Karpas-422 (cell line): ENCODE measurements at places on chromosomes 11 and 22. TPM values are rescaled to one million over a fixed set of nuclear protein-coding genes. Genes with fewer than 3 reads are reported as not detected.

DNA sequence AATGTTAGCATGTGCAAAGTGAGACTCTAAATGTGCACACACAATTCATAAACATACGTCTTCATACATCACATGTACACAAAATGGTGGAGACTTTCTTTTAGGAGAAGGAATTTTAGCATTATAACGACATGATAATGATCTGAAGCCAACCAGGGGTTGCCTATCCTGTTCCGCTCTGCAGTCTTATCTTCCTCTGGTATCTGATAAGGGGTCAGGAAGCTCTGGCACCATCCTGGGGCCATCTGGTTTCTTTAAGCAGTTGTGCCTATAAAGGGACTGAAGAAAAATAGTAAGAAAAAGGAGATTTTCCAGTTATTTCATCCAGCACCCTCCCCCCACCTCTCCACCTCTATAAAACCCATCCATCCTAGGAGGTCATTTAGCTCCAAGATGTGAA is 5.8 kb upstream of the NUP50 start:
- no peak for DNase-seq
- H3K27me3 ChIP-seq = no peaks in the 10 kb centered on the region

- H3K27me3 ChIP-seq = no peaks in the 10 kb centered on the region
- no peak overlapping the region for H3K4me3 ChIP-seq
- DNase-seq = no peak
- H3K4me1 ChIP-seq = peaks cover 9% of the 10 kb centered on the region
Observed at GRCh38 chr11:7490054-7490453, 4.7 kb downstream of the OLFML1 start.

DNA sequence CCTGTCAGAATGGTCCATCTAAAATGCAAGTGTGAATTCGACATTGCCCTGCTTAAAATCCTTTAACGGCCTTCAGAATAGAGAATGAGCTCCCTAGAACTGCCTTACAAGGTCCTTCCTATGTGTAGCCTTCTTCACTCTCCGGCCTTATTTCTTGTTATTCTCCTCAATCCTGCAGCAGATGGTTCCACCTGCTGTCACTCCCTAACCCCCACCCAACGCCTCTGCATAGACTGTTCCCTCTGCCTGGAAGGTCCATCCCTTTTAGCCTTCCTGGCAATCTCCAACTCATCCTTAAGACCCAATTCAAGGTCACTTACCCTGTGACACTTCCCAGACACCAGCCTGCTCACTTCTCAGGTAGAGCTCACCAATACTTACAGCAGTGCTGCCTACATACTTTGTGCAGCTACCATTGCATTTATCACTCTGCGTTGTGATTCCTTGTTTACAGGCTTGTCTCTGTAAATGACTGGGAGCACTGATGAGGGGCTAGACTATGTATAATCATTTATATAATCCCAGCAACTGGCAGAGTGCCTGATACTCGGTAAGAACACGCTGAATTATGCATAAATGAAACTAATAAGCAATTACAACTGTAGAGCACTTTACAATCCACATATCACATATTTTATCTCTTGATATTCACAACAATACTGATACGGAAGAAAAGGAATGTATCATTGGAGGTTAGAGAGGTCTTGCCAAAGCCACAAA is 58.9 kb downstream of the CLPB start:
- H3K36me3 ChIP-seq = no peaks in the 10 kb centered on the region
- no peak overlapping the region for H3K27ac ChIP-seq
- no peak for DNase-seq

- H3K4me1 ChIP-seq = no peaks in the 10 kb centered on the region; the same call in 1 of the 2 replicates
- no peaks in the 10 kb centered on the region for H3K36me3 ChIP-seq
- no peak overlapping the region for H3K27ac ChIP-seq
- no peak for DNase-seq
- H3K27me3 ChIP-seq = no peaks in the 10 kb centered on the region
Observed at GRCh38 chr11:77131560-77131959, 3.5 kb downstream of the MYO7A start.

- H3K4me1 ChIP-seq = peaks cover 5% of the 10 kb centered on the region; the same call in 1 of the 2 replicates
- no peak overlapping the region for H3K27ac ChIP-seq
- no peak for DNase-seq
- no peaks in the 10 kb centered on the region for H3K27me3 ChIP-seq
Observed at GRCh38 chr22:49446759-49447710, 380.6 kb downstream of the BRD1 start.

- no peaks in the 10 kb centered on the region for H3K27me3 ChIP-seq
- peaks cover 9% of the 10 kb centered on the region; the same call in 1 of the 2 replicates for H3K36me3 ChIP-seq
Observed at GRCh38 chr11:11895672-11896071, 53.9 kb downstream of the USP47 start.

DNA sequence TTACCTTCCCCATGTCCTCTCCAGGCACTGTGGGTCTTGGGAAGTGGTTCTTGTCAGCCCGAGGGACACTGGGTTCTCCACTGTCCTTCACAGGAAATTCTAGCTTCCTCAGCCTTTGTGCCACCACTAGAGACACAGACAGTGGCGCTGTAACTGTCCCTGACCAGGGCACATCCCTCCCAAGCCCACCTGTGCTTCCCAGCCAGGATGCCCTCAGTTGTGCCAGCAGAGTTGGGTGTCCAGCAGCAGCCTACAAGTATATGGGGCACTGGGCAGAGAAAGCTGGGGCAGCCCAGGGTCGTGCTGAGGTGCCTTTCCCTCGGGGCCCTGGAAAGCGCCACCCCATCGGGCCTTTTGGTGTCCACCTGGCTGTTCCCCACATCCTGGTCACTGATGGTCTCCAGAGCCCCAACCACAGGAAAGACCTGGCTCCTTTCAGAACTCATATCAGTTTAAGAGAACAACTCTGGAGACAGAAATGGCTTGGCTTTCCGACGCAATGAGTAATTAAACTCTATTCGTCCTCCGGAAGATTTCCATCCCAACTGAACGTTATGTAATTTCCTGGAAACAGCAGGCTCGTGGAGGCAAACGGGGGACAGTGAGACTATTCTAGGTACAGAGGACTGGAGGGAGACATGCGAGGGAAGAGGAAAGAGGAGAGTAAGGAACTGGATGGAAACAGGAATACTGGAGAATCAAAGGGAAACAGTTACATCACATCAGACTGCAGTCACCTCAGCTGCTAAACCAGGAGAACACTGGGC is 28.6 kb downstream of the PPP2R1B start:
- no peak overlapping the region for H3K27ac ChIP-seq
- H3K4me1 ChIP-seq = no peaks in the 10 kb centered on the region
- DNase-seq = no peak
- H3K36me3 ChIP-seq = peaks cover 47% of the 10 kb centered on the region
- no peaks in the 10 kb centered on the region for H3K27me3 ChIP-seq

- H3K4me1 ChIP-seq = no peaks in the 10 kb centered on the region
- H3K27ac ChIP-seq = no peak overlapping the region
- no peak overlapping the region for H3K4me3 ChIP-seq
- H3K36me3 ChIP-seq = 0 out of 2 replicates have a peak, but pooled peaks cover 2% of the 10 kb centered on the region
- DNase-seq = no peak
Observed at GRCh38 chr22:29339381-29340235, 24.1 kb upstream of the RASL10A start.

DNA sequence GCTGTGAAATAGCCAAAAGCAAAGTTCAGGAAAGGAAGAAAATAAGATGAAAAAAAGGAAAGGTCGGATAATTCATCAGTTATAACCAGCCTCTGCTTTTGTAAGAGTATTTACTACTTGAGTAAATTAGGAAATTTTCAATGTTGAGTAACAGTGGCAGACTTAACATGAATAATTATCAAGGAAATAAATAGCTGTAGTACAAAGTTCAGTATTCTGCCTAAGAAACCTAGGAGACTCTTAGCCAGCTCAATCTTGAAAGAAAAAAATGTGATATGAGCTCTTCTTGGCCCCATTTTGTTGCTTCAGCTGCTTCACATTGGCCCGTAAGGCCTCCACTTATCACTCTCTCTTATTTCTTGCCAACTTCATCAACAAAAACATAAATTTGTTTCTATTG is 17.0 kb upstream of the DNAJB7 start:
- no peak overlapping the region for H3K4me3 ChIP-seq
- DNase-seq = no peak
- peaks cover 4% of the 10 kb centered on the region; the same call in 1 of the 2 replicates for H3K36me3 ChIP-seq
- no peaks in the 10 kb centered on the region for H3K4me1 ChIP-seq
- H3K27me3 ChIP-seq = no peaks in the 10 kb centered on the region

DNA sequence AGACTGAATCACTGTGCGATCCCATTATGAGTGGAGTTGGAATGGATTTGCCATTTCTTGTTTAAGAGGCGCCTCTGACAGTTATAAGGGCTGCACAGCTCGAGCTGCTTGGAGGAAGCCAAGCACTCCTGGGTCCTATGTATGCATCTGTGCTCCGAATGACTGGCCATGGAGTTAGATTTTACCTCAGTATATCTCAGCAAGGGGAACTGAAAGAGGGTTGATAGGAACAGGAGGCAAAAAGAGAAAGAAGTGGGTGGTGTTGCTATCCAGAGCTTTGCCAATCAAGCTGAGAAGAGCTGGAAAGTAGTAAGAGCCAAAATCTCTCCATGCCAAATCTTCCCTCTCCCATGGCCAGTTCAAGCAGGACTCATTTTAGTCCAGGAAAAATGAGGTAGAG is 632.0 kb upstream of the KIRREL3 start:
- DNase-seq = peak; percentile 40
- H3K4me3 ChIP-seq = no peak overlapping the region
- H3K27me3 ChIP-seq = no peaks in the 10 kb centered on the region
- no peaks in the 10 kb centered on the region for H3K36me3 ChIP-seq
- H3K27ac ChIP-seq = no peak overlapping the region

DNA sequence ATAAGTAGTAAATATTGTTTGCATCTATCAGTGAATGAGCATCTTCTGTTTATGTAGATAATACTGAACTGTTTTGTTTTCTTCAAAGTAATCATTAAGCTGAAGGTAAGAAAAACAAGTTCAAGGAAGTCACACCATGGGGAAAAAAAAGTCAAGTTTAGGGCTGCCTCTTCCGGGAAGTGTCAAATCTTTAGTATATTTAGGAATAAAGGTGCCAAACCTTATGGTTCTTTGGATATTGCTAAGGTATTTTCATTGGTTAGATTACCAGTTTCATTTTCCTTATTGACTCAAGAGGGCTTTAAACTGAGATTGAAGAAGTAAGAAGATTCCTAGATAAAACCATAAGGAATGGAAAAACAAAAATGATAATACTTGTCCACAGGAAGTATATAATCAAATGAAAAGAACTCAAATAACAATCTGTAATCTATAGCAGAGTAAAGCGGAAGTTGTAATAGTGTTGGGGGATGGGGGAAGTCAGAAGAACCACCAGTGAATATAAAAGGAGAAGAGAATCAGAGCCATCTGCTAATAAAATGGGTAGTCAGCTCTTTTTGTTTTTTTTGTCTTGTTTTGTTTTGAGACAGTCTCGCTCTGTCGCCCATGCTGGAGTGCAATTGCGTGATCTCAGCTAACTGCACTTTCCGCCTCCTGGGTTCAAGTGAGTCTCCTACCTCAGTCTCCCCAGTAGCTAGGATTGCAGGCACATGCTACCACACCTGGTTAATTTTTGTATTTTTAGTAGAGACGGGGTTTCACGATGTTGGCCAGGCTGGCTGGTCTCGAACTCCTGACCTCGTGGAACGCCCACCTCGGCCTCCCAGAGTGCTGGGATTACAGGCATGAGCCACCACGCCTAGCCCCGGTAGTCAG is 2.3 kb downstream of the ATM start:
- H3K4me1 ChIP-seq = peaks cover 43% of the 10 kb centered on the region
- H3K27ac ChIP-seq = peak overlapping the region; percentile 87
- H3K27me3 ChIP-seq = no peaks in the 10 kb centered on the region
- H3K4me3 ChIP-seq = peak overlapping the region; percentile 74
- peaks cover 48% of the 10 kb centered on the region for H3K36me3 ChIP-seq

DNA sequence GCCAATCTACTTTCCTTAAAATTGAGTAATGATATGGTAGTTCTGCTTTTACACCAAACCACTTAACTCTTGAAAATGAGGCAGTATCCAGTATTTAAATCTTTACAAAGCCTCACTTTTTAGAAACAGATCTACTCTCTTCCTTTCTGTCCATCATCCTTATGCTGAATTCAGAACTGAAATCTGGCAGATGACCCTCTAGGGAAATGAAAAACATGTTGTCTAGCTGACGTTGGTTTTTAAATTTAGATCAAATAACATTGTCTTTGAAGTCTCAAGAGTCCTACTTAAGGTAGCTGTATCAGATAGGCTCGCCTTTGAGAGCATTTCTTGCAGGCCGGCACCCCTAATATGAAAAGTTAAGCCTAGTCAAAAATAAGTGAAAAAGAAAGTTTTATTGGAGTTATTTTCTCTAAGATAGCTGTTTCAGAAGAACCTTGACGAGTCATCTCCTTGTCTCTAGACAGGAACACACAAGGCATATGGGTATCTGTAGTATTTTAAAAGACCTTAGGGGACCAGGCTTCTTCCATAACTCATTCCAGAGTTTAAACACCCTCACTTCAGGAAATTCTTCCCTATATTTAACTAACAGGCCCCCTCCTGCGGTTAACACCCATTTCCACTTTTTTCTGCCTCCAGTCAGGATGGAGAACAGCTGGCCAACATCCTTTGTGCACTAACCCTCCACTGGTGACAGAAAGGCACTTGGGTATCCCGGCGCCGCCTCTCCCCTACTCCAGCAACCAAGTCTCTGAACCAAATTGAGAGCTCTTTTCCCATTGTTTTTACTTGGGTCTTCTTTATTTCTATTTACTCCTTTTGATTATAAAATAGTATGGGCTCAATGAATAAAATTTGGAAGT is 81.2 kb downstream of the WNT11 start:
- no peak overlapping the region for H3K4me3 ChIP-seq
- no peaks in the 10 kb centered on the region for H3K27me3 ChIP-seq
- peaks cover 47% of the 10 kb centered on the region for H3K4me1 ChIP-seq
- peak overlapping the region; percentile 81 for H3K27ac ChIP-seq
- peak; percentile 80 for DNase-seq

- peaks cover 55% of the 10 kb centered on the region for H3K4me1 ChIP-seq
- H3K27ac ChIP-seq = peak overlapping the region; percentile 99
Observed at GRCh38 chr22:50473855-50474671, 772 bp downstream of the SBF1 start.

DNA sequence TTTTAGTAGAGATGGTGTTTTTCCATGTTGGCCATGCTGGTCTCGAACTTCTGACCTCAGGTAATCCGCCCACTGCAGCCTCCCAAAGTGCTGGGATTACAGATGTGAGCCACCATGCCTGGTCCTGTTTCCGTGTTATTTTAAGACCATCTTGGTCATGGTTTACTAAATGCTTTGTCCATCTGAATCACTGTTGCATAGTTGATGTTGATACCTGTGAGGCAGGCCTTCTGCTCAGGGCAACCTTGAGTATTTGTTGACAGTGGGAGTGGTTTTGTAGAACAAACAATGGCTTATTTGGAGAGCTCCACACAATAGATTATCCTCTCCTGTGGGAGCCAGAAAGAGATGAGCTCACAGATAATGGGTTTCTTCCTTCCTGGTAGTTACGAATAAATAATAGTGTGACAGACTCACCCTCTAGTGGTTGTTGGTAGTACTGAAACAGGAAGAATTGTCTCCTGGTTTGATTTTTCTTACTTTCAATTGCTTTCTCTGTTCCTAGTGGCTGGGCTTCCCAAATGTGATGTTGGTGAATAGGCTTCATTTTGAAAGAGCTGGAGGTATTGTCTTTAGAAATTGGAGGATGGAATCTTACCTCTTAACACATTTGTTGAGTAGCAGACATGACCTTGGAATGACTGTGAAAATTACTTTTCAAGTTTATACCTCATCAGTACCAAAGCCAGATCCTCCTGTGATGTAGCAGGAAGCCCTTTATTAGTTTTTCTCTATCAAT is 39.0 kb downstream of the CTNND1 start:
- no peaks in the 10 kb centered on the region for H3K36me3 ChIP-seq
- DNase-seq = peak; percentile 84

TMPRSS5 gene
- 0.19 TPM in 1 of 2 replicates, not detected in the other for total RNA-seq

OR5A1 gene
- 0.04 and 0.07 TPM in 2 replicates for total RNA-seq

IRAG1 gene
- not detected in 2 replicates for total RNA-seq

GLYATL1 gene
- not detected in 2 replicates for total RNA-seq

MUC5AC gene
- not detected in 2 replicates for total RNA-seq

ARHGEF17 gene
- total RNA-seq = 0.11 TPM in 1 of 2 replicates, not detected in the other

OR8A1 gene
- not detected in 2 replicates for total RNA-seq

ABCC8 gene
- not detected in 2 replicates for total RNA-seq
